ENCODE measurements at places on chromosomes 3 and 15.
A peak's percentile ranks its signal among the peaks of the same experiment; 100 is the strongest.

- DNase-seq: no peak
Measured at GRCh38 chr3:133746712-133747066, 496 bp downstream of the TF start.

- no peak for DNase-seq
Measured at GRCh38 chr3:54384279-54384678, 261.9 kb downstream of the CACNA2D3 start.

DNA sequence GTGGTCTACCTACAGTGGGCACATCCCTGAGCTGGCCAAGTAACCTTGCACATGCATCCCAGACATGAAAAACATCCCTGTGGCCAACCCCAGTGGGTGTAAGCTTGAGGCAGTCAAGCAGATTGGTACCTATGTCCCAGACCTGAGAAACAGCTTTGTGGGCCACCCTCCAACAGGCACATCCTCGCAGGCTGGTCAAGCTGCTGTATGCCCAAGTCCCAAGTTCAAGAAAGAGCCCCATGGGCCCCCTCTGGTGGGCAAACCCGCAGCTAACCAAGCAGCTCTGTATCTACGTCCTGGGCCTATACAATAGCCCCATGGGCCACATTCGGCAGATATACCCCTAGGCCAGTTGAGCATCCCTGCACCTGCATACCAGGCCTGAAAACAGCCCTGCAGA, 186.3 kb upstream of the GPR149 start:
- no peak for DNase-seq

DNA sequence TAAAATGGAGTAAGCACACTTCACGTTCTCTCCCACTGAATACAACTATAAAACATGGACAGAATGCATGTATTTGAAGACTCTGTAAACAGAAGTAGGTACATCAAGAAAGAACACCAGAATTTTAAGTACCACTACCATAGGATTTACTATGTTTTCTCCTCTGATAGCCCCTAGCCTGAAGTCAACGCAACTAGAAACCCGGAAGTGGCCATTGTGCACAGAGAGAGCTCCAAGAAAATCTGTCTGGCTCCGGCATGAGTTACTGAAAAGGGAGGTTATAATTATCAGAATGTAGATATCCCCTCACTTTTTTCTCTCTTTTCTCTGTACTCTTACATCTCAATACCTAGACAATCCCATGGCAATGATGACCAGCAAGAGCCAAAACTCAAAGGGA, 23.8 kb downstream of the KBTBD12 start:
- DNase-seq: no peak

- no peak for DNase-seq
Measured at GRCh38 chr3:59540696-59541095, 490.9 kb upstream of the CFAP20DC start.

GRCh38 chr3:99962703-99963102, 145.0 kb downstream of the CMSS1 start:
- no peak for DNase-seq

GRCh38 chr15:69107025-69107620, 53.3 kb upstream of the GLCE start:
- no peak for DNase-seq

DNA sequence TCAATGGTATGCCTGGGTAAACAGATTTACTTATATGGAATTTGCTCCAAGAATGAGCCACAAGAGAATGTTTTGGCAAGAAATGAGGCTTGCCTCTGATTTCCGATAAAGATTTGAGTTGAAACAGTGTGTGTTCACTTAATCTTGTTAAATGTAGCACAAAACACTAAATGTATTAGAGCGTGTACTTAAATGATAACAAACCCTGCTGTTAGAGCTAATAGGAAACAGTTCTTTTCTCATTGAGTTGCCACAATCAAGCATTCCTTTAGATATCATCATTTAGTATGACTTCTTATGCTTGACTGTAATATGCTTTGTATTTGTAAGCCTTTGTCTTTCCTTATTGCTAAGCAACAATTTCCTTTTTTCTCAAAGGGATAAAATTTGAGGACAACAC, 353.6 kb upstream of the ZNF717 start:
- no peak for DNase-seq

DNA sequence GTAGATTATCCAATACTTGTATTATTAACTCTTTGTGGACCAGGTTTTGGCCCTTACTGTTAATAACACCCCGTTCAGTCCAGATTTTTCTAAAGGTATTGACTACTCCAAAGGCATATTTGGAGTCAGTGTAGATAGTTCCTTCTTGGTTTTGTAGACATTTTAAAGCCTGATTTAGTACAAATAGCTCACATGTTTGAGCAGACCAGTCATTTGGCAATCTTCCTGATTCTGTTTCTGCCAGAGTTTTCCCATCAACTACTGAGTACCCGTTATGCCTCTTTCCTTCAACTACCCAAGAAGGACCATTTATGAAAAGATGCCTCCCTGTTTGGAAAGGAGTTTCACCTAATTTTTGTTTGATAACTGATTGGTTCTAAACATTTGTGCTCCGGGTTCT, 82.0 kb downstream of the CHCHD4 start:
- DNase-seq: no peak

DNA sequence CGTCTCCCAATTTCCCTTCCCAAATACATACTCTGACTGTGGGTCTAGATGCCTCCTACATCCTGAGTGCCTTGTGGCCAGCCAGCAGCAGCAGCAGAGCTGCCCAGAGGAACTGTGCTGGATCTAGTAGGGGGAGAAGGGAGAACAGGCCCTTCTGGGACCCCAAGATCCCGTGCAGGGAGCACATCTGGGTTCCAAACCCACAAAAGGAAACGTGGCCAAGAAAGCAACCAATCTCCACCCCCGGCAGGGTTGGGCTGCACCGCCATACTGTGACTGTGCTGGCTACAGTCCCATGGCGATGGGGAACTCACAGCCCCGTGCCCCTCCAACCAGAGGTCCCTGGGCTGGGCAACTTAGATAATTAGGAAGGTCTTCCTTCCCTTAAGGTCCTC, 86.3 kb downstream of the PPCDC start:
- no peak for DNase-seq

- peak; percentile 5 for DNase-seq
Measured at GRCh38 chr15:71800835-71801745, 9.3 kb upstream of the NR2E3 start.

GRCh38 chr3:126644615-126645014, 10.3 kb downstream of the TXNRD3 start:
- no peak for DNase-seq

DNA sequence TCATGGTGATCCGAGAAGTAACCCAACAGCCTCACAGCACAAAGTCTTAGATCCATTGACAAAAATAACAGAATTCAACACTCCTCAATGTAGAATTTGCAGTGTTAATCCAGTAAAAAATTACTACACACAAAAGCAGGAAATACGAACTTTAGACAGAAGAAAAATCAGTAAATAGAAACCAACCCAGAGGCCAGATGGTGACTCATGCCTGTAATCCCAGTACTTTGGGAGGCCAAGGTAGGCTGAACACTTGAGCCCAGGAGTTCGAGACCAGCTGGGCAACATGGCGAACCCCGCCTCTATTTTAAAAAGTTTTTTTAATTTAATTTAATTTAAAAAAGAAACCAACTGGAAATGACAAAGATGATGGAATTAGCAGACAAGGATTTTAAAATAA, 36.1 kb downstream of the SELENOT start:
- DNase-seq: no peak

- DNase-seq: peak; percentile 52
Measured at GRCh38 chr3:20043396-20043795, 3.1 kb downstream of the KAT2B start.

DNA sequence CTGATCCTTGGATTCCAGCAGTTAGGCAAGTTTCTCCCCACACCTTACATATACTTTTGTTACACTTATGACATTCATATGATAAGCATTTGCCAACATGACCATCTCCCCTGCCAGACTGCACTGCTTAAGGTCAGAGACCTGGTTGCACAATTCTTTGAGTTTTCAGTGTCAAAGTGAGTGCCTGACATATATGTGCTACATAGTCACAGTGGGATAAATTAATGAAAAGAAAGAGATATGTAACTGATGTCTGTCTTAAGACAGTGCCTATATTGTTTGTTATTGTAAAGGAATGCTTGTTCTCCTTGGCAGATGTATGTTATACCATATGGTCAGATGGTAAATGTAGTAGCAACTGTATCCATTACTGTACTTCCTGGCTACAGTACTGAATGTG, 3.5 kb upstream of the DCUN1D1 start:
- DNase-seq: no peak

DNA sequence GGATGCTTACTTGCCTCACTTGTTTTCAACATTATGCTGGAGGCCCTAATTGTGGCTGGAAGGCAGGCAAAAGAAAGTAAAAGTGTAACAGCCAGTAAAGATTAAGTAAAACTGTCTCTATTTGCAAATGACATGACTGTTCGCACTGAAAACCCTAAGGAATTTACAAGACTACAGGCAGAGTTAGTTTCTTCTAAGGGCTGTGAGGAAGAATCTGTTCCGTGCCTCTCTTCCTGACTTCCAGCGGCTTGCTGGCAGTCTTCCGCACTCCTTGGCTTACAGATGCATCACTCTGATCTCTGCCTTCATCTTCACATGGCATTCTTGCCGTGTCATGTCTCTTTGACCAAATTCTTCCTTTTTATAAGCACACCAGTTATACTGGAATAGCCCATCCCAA, 86.1 kb downstream of the DLG1 start:
- DNase-seq: no peak

GRCh38 chr3:184716622-184717398, 4.9 kb upstream of the MAGEF1 start:
- DNase-seq: peak; percentile 50

- no peak for DNase-seq
Measured at GRCh38 chr3:123341-123740, 73.2 kb upstream of the CHL1 start.

- DNase-seq: no peak
Measured at GRCh38 chr3:160482796-160483195, 33.2 kb upstream of the TRIM59 start.

GRCh38 chr3:83706669-83707068, 1252.1 kb upstream of the CADM2 start:
- no peak for DNase-seq

DNA sequence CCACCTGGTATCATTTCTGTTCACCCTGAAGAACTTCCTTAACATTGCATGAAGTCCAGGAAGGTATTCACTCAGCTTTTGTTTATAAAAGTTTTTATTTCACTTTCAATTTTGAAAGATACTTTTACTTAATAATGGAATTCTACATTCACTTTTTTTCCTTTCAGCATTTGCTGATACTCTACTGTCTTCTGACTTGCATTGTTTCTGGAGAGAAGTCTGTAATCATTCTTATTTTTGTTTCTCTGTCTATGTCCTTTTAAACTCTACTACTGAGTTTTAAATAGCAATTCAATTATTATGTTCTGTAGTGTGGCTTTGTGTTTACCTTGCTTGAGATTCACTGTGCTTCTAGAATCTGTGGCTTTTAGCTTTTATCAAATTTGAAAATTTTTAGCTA, 42.4 kb downstream of the MYL3 start:
- DNase-seq: no peak

GRCh38 chr3:9247941-9248521, 1.4 kb downstream of the SRGAP3 start:
- no peak for DNase-seq

DNA sequence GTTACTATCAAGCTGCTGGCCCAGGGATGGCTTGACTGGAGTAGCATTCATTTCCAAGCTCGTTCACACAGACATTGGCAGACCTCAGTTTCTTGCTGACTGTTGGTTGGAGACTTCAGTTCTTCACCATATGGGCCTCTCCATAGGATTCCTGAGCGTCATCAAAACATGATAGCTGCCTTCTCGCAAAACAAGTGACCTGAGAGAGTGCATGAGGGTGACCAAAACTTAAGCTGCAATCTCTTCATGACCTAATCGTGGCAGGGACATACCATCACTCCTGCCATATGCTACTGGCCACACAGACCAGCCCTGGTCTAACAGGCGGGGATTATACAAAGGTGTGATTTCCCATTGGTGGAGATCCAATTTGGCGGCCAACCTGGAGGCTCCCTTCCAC, 46.0 kb upstream of the C3orf22 start:
- DNase-seq: no peak

- DNase-seq: no peak
Measured at GRCh38 chr3:117836296-117836695, 1126.7 kb downstream of the TUSC7 start.

DNA sequence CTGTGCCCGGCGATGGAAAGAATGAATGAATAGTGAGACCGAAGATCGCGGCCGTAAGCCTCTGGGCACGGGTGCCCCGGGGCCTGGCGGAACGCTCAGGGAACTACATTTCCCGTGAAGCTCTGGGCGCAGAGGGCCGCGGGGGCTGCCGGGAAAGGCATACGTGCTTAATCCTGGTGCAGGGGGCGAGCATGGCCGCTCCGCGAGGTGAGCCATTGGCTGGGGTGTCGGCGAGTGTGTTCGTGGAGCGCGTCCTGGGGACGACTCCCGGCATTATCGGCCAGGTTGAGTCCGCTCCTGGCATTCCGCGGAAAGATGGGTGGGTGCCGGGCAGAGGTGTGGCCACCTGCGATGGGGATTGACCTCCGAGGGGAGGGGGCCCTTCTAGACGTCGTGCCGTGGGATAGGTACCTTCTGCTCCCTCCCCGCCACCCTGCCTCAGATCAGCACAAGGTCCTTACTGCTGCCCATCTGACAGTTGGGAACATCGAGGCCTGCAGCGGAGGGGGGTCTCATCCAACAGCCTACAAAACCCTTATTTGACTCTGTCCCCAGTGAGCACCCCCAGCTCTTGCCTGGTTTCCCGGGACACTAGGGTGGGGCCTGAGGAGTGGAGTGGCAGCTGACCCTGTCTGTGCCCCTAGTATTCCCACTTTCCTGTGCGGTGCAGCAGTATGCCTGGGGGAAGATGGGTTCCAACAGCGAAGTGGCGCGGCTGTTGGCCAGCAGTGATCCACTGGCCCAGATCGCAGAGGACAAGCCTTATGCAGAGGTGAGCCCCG, at the start of gene MPI:
Gene MPI (plus strand): TSS at position 160 of the 782 bp plus-strand sequence. CDS start 32 bp downstream, at position 192.
- peak; percentile 64 for DNase-seq

- no peak for DNase-seq
Measured at GRCh38 chr3:19702416-19703078, 231.5 kb downstream of the EFHB start.

DNA sequence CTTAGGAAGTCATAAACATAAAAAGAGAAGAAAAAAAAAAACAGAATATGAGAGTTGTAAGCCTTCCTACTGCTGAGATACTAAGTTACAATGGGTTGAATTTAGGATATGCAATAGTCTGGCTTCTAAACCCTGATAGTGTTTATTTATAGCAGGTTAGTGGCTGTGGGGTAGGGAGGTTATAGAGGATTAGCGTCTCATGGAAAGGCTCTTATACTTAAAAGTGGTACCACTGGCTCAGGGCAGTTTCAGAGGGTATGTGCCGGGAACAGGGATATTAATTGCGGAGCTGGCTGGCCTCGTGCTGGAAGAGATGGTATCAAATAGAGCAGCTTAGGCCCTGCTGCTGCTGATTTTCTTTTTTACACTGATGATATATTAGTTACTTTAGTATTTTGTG, 60.8 kb downstream of the PFN2 start:
- no peak for DNase-seq

Measured in CD14-positive monocyte (primary cell).